ENCODE measurements at places on chromosomes 2 and 18.
A peak's percentile ranks its signal among the peaks of the same experiment; 100 is the strongest.

DNA sequence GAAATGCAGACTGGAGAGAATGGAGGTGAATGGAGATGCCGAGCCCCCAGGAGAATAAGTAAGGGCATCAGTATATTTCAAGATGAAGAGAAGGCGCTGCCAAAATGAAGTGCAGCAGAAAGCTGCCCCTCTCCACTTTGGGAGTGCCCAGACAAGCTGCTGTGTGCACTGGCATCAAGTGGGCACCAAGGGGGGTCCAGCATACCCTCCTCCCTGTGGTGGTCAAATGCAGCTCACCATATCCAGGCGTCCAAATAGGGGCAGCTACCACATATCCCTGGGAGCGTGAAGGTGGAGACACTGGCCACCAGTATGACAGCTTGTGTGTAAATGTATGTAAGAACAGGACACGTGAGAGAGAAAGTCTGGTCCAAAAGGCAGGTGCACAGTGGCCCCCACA lies 236.6 kb downstream of the KLHL29 start:
- no peak for DNase-seq

DNA sequence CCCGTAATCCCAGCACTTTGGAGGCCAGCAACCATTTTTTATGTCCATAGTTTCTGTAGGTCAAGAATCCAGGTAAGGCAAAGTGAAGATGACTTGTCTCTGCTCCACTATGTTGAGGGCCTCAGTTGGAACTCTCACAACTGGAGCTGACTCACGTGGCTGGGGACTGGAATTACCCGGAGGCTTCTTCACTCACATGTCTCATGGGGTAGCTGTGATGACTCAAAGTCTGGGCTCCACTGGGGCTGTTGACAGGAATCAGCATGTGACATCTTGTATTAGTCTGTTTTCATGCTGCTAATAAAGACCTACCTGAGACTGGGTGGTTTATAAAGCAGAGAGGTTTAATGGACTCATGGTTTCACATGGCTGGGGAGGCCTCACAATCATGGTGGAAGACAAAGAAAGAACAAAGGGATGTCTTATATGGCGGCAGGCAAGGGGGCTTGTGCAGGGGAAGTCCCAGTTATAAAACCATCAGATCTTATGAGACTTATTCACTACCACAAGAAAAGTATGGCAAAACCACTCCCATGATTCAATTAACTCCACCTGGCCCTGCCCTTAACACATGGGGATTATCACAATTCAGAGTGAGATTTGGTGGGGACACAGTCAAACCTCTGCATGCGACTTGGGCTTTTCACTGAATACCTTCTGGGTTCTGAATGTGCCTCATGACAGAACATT lies 7.8 kb upstream of the PPP1R1C start:
- DNase-seq: no peak

- peak; percentile 32 for DNase-seq
These were observed 508 bp upstream of the TUBA4B start for GRCh38 chr2:219252570-219252899.

DNA sequence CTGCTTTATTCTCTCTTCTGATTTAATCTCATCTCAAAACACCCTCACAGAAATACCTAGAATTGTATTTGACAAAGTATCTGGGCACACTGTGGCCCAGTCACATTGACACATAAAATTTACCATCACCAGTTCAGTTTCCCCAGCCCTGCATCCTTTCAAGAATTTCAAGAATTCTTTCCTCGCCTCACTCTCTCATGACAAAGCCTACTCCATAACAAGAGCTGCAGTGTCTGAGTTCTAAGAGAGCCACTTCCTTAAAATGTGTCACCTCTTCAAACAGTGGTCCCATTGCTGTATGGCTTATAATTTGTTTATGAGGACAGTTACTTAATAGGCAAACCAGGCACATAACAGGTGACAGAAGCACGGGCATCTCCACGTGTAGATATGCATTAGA lies 90.9 kb upstream of the STK39 start:
- no peak for DNase-seq

GRCh38 chr2:172329416-172329773 lies 98.0 kb upstream of the ITGA6 start:
- no peak for DNase-seq

GRCh38 chr2:163681745-163682144 lies 54.1 kb downstream of the FIGN start:
- no peak for DNase-seq

- DNase-seq: no peak
These were observed 36.9 kb upstream of the MEX3C start for GRCh38 chr18:51234117-51235008.

DNA sequence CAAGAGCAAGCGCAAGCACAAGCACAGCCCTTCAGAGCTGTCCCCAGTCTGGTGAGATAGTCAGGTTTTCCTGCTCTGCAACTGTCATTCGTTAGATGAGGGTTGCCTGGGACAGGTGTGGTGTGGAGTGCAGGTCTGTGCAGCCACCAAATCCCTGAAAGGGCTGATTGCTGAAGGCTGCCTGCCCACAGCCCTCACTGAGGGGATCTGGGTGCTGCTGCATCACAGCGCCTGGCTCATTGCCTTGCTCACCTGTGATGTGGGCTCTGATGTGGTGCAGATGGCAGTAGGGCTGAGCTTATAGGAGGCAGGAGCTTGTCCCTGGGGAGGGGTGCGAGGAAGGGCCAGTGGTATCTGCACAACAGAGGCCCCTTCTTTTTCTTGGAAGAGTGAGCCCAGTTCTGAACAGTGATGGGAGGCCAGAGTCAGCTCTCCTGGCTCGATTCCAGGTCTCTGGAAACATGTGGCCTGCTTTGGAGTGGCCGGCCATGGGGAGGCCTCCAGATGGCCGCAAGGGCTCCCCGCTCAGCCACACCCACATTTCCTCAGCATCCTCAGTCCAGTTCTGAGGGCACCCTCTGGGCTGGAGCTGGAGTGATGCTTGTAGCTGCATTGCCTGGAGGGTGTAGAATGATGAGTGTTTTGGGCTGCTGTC lies 11.4 kb downstream of the UBE2F start:
- no peak for DNase-seq

DNA sequence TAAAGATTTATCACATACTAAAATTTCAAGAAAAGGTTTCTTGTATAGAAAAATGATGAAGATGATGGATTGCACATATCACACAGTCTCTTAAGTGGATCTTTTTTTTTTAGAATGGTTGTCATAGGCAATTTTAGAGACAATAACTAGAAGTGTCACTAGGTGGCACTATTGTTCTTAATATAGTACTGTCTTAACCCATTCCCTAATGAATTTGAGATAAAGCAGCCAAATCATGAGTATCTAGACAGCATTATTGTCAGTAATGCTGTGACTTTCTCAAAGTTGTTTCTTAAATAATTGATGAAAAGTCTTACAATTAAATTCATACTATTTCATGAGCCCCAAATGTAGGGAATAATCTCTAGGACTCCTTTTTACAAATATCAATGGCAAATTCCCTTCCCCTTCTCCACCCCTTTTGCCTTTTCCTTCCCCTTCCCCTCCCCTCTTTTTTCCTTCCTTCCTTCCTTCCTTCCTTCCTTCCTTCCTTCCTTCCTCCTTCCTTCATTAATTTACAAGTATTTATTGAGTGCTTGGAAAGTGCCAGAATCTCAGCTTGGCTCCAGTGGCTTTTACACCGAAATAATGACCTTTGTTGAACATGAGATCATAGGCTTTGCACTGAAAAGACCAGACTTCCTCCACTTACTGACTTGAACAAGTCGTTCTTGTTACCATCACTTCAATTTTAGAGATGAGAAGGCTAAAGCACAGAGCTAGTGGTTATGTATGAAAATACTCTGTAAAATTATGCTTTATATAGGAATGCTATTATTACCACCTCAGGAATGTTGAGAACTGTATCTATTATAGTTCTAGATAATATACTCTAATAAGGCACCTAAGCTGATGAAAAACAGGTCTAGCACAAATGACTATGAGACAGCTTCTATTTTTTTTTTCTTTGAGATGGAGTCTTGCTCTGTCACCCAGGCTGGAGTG lies 19.8 kb downstream of the MYL12B start:
- DNase-seq: no peak

DNA sequence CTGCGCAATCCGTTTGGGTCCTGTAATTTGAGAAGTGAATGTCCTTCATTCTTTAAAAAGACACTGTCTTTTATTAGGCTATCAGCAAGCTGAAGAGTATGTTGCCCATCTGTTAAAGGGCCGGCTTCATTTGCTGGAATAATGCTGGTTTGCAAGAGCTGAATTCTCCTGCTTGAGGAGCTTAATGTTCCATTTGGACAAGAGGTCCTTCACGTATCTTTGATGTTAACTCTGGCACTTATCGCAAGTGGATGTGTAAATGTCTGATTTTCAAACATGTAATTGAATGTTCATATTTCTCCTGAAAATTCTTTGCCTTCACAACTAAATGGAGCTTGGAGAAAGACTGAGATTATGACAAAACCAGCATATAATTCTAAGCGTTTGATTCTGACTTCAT lies 280.8 kb upstream of the NRP2 start:
- DNase-seq: no peak

DNA sequence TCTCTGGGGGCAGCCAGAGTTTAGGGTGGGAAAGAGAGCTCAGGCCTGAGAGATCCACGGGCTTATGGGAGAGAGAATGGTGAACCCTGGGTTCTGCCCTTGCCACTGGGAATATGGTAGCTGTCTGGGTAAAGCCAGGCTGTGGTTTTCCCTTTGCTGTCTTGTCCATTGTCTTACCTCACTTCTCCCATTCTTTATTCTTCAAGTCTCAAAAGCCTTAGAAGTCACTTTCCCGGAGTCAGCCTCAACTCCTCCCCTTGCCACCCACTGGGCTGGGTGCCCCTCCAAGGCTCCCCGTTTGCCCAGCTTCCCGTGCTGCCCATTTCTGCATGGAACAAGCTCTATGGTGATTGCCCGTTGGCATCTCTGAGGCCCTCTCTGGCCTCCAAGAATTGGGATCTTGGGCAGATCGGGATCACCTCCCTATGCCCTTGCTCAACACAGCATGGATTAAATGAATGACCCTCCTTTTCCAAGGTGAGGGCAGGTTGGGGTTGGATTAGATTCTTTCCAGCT lies 228.2 kb downstream of the HAUS1 start:
- DNase-seq: no peak

- DNase-seq: no peak
These were observed 642.7 kb downstream of the ARHGAP15 start for GRCh38 chr2:143771939-143772338.

GRCh38 chr2:209696836-209697711 lies 74.6 kb upstream of the UNC80 start:
- DNase-seq: no peak

DNA sequence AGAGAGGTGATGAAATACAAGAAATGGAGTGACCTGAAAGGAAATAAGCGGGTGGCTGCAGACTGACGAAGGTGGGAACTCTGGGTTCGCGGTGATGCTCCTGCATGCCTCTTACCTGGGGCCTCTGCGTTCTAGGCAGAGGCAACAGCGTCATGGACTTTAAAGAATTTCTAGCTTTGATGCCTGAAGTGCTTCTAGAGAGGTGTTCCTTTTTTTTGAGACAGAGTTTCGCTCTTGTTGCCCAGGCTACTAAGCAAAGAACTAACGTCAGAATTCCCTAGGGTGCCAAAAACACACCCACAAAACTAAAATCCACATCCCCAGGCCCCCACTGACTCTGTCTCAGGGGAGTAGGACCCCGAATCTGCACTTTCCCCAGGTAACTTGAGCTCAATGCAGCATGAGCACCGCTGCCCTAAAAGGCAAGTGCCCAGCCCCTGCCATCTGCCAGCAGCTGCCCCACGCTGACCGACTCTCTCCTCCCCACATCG lies 110.5 kb upstream of the ID2 start:
- DNase-seq: no peak

GRCh38 chr2:81576713-81577112 lies 1272.2 kb upstream of the LRRTM1 start:
- DNase-seq: no peak

DNA sequence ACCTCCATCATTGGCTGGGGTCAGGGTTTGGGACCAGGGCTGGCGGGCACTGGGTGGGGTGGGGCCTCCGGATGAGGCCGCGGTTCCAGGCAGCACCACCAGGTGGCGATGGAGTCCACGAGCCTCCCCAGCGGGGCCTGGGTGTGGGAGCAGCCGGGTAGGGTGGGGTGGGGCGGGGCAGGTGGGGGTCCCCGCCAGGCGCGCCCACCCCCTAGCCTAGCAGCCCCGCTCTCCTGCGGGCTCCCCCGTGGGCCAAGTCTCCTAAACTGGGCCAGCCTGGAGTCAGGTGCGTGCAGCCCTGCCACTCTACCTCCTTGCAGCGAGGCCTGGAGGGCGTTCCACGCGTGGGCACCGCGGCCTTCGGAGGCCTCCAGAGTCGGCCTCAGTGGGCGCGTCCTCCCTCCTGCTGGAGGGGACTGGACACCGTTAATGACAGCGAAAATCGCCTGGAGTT lies 187.5 kb downstream of the TWIST2 start:
- peak; percentile 58 for DNase-seq

GRCh38 chr2:83528767-83529166 lies 930.3 kb downstream of the SUCLG1 start:
- no peak for DNase-seq

DNA sequence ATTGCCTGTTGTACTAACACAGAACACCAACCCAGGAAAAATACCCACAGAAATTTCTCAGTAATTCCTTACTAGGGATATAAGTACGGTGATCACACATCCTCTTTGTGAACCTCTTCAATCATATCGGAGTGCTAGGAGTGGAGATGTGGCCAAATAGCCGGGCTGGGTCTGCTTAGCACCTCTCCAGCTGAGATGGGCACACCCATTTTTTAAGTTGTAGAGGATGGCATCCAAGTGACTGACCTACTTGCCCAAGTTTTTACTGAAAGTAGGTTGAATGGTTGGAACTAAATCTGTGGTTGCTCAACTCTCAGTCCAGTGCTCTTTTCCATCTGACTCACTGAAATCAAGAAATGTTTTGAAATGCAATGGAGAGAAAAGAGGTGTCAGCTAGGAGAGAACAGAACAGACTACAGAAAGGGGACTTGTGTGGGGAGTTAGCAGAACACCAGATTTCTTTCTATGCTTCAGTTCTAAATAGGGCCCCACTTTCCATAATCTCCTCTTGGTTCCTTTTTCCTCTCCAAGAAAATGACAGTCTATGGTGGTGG lies 68.7 kb upstream of the FSHR start:
- DNase-seq: no peak

DNA sequence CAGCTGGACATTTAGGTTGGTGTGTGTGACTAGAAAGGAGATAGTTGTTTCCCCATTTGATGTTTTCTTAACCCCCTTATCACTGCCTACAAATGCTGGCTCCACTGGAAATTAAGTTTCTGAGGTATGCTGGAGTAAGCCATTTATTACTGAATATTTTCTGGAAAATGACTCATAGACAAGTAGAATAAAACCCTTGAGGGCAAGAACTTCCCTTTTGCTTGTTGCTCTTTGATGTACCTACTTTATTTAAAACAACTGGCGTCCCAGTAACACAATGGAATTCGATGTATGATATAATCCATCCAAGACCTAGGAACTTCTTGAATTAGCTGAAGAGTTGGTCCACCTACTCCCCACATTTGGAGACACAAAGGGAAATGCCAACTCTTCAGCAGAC lies 33.3 kb upstream of the SESTD1 start:
- no peak for DNase-seq

DNA sequence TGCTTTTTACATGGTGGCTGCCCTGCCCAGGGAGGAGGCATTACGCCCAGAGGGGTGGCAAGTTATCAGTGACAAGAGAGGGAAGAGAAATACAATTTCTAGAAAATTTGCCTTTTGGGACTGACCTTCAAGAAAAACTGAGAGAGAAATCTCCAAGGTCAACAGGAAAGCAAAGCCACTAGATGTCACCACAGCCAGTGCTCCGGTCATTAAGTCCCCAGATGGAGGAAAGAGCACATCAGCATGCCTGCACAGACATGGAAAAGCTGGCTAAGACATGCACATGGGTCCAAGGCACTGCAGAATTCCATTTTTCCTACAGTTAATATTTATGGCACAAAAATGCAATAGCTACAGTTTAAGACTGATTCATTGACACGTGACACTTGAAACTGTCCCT lies 21.0 kb downstream of the FHL2 start:
- DNase-seq: no peak
